Esophagus squamous epithelium (tissue), 5 donors: ENCODE measurements at places on chromosomes 12 and 14.

- DNase-seq = no peak
Observed at GRCh38 chr14:89123851-89124250, 293.2 kb downstream of the FOXN3 start.

- no peak for DNase-seq
Observed at GRCh38 chr12:123070267-123071081, 80.4 kb downstream of the PITPNM2 start.

GRCh38 chr14:68192935-68193334 is 373.4 kb downstream of the RAD51B start:
- no peak for DNase-seq

DNA sequence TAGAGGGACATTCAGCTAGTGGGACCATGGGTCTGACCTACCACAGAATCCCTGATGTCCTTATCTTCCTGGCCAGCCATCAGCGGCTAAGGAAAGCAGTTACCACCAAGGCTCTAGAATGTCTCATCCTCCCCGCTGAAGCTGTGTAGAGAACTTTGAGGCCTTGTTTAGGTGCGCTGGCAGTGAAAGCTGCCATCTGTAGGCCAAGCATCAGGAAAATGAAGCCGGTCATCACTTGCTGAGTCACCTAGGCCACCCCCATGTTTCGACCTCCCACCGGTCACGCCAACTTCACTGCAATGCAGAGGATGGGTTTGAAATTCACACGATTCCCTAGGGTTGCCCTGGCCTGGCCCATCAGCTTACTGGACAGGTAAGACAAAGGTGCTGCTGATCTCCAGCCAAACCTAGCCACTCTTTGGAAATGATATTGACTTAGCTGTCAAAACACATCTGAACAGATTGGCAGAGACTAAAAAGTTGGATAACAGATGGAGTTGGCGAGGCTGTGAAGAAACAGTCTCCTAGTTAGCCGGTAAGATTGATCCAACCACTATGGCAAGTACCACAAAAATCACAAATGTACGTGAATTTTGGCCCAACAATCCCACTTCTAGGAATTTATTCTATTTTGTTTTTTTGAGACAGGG is 52.0 kb downstream of the NOS1 start:
- DNase-seq = no peak

DNA sequence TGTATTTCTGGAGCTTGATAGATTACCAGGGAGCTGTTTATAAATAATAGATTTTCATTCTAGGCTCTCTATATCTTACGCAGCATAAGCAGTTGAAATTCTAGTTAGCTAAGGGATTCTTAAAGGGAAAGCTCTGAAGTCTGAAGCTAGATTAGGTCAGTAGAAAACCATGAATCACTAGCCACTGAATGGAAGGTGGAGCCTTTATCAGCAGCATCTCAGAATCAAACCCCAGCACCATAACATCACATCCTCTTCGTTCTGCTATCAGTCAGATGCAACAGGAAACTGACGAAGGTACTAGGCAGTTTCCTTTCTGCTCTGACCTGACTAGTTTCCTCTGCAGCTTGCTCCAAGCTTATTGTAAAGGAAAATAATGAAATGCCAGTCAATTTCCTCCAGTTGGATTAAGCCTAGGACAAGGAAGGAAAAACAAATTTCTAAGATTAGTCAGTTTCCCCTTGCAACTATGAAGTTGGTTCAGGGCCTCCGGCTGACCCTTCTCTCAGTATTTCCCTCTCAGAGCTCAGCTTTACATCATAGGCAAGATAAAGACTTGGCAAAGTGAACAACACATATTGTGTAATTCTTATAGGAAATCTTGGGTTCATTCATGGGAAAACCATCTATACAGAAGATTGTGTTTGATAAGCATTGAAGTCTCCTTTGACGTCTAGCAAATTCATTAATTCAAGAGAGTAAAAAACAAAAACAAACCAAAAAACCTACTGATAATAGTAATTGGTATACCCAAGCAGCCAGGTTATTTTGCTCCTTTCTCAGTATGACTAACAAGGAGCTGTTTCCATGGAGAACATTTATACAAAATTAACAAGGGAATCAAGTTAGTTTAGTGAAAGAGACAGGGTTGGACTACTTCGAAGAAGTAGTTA is 43.4 kb upstream of the CFAP54 start:
- no peak for DNase-seq

- no peak for DNase-seq
Observed at GRCh38 chr14:85852906-85853305, 323.0 kb downstream of the FLRT2 start.

DNA sequence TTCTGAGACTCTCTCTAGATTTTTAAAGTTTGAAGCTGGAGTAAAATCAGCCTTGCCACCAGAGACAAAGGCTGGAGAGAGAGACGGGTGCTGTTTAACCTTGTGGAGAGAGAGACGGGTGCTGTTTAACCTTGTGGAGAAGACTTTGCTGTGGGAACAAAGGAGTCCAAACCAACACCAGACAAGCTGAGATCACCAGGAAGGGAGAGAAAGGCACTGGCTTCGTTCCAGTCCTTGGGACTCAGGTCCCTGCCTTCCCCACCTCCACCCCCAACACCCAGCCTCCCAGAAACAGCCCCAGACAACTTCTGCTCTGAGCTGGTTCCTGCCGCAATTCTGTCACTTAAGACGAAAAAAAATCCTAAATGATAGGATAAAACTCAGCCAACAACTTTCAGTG is 1389.3 kb downstream of the AACS start:
- DNase-seq = no peak

- DNase-seq = no peak
Observed at GRCh38 chr12:68530965-68531364, 79.7 kb upstream of the RAP1B start.
